ENCODE measurements at places on chromosomes 7 and 10.

- peak; percentile 28 for DNase-seq
Measured at GRCh38 chr7:138903859-138904435, 77.2 kb downstream of the KIAA1549 start.

DNA sequence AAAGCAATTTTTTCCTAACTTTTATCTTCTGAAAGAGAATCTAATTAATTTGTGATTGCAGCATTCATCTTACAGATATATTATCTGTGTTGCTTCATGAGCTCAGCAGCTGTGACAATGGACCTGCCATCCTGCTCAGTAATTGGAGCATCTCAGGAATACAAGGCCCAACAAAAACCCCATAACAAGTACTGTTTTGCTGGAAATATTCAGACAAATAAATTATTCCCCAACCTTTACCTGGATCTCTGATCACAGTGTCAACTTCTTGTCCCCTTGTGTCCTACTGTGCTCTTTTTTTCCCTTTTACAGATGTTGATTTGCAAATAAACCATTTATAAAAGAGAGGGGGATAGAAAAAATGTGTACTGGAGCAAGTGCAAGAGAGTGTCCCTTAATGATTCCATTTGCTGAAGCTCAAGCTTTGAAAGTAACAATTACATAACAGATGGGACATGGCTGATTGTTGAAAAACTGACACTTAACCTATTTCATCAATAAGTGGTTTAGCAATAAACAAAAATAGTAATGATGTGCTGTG lies 1063.4 kb upstream of the GHITM start:
- no peak for DNase-seq

DNA sequence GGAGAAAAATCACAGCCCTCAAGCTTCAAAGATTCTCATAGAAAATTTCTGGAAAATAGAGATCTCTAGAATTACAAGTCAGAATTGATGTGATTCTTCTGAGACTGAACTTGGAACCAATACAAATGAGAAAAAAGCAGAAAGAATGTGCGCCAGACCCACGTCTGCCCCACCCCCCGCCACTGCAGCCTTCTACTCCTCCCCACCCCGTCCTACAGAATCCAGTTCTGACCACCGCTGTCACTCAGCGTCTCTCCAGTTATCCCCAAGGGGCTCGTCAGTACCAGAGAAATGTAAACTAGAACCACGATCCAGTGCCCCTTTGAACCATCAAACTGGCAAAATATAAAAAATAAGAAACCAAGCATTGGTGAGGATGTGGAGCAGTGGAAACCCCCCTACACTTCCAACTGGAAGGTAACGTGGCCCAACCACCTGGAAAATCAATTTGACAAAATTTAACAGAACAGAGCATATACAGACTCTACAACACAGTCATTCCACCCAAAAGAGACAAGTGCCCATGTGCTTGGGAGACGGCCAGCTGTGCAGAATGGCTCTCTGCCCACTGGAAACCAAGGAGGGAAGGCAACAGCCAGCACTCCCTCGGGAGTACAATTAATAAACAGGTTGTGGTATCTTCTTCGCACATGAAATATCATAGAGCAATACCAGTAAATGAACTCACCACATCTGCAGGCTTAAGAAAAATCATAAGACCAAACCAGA lies 397.9 kb downstream of the TNS3 start:
- no peak for DNase-seq

GRCh38 chr10:129233351-129234148 lies 233.5 kb upstream of the MGMT start:
- DNase-seq, result no peak
